ENCODE measurements at places on chromosomes 7 and 10.

DNA sequence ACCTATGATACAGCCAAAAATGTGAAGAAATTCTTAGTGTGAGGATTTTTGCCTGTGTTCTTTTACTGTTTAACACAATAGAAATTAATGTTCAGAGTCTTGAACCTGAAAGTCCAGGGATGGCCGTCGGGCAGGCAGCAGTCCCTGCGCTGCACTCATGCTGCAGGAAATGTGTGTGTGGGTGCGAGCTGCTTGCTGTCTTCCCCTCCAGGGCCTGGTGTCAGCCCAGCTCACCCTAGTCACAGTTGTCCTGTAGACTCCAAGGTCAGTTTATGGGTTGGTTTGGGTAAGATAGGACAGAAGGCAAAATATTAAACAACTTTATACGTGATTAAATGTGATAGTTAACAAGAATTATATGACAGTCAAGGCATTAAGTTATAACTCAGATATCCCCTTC, 78.7 kb downstream of the DYNC2I1 start:
- DNase-seq, result no peak

DNA sequence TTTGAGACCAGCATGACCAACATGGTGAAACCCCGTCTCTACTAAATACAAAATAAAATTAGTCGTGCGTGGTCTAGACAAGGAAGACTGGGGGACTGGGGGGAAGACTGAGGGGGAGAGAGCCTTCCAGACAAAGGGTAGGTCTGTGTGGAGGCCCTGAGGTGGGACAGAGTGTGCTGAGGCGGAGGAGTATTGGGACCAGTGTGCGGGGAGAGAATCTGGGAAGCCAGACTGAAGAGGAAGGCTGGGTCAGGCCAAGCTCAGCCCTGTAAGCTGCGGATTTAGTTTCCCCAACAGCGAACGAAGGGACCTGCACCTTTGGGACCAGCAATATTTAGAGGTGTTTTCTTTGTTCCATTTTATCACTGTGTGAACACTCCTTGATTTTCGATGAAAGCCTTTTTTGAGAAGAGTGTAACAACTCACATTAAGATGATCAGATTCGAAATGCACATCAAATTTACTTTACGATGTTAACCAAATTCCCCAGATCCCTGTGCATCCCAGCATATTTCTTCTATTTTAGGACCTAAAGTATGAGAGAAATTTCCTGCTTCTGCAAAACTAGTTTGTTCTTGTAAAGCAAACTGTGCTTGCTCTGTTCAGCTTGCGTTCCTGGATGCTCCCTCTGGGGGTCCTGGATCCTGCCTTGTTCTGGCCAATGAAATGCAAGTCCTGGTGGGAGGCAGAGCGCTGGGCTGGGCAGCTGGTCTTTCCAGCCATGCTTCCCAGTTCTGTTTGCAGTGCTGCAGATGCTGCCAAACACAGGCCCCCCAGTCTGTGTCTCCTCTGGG, 39.4 kb downstream of the PLAU start:
- DNase-seq, result no peak

- DNase-seq, result no peak
Observed at GRCh38 chr7:92621561-92622023, 31.4 kb upstream of the FAM133B start.

- no peak for DNase-seq
Observed at GRCh38 chr7:137742051-137742450, 104.7 kb downstream of the DGKI start.

GRCh38 chr10:28494420-28494819, 38.5 kb upstream of the WAC start:
- no peak for DNase-seq

DNA sequence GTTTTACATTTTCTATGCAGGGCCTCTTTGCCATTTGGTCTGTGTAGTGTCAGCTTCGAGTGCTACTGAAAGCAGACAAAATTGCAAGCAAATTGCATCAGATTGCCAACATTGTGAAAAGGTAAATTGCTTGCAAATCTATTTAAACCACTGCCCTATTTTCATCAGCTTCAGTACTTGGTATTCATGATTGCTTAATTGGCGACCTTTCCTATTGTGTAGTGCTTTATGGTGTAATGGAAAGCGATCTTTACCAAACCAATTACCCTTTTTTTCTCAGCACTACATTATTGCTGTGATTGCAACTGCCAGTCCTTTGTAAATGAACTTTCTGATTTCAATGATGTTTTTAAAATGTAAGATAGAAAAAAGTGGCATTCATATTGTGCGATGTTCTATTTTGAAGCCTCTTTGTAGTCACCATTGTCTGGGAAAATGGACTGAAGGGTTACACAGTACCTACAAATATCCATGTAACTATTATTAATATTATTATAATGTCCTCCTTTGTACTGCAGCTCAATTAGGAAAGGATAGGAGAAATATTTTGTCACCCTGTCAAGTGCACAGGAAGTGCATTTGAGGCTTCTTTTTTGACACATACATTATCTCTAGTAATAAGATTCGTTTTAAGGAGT, 177.7 kb upstream of the SP8 start:
- no peak for DNase-seq

DNA sequence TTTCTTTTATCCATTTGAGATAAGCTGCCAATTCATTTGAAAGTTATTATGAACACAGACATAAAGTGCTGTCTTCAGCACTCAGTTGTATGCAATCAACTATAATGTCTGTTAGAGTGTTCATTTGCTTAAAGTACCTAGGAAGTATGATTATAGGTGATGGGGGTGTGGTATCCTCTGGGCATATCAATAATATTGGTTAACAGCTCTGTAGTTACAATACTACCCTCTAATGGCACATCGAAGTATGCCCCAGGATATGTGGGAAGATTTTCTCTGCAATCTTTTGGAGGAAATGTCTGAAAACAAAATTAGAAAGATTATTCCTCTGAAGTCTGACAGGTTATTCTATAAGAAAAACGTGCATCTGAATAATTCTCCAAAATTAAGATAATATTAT, 429.7 kb downstream of the ARL4A start:
- DNase-seq, result no peak

DNA sequence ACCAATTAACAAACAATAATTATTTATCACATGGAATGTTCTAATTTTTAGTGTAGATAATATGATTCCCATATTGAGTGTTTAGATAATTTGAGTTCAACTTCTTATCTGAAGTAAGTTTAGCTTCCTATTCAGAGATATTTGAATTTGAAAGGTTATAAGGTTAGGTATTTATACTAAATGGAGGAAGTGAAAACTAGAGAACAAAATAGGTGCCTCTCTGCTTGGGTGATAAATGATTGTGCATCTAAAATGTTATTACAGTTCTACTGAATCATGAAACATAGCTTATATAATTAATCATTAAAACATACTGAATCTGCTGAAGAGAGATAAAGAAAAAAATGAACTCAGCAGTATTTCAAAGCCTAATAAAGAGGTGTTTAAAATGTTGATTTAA, 1174.3 kb downstream of the XPNPEP1 start:
- no peak for DNase-seq

- no peak for DNase-seq
Observed at GRCh38 chr10:47418321-47418720, 34.2 kb upstream of the ZNF488 start.
